Activated naive CD4-positive, alpha-beta T cell (primary cell): ENCODE measurements at places on chromosomes 7 and 10.

DNA sequence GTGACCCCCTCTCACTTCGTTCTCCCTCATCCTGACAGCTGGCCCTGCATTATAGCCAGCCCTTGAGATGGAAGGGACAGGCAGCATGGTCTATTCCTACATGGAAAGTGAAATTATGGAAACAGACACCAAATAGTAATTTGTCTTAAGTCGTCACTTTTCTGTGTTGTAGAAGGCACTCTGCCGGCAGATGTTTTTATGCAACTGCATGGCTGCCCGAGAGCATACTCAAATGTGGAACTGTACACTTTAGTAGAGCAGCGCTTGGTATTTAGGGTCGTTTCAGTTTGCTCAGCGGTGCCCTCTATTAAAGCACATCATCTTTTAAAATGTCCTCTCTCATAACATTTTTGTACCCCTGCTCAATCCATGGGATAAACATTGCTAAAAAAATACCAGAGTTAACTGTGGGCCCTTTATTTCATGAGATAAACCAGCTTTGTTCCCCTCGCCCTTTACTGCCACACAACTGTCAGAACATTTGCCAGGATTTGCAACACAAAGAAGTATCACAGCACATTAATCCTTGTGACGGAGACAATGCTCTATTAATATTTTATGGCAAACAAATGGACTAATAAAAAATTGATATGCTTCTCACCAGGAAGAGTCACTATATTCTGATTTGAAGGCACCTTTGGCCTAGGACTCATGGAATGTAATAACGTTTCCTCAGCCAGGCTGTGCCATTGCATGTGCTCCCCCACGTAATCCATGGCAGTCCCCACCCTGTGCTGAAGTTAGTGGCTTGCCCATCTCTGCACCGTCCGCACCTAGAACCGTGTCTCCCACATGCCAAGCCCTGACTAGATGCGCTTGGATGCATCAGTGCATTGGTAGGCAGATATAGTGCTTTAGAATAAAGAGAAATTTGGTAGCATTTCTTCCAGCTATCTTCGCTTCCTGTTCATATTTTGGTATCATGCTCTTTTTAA lies 221.3 kb downstream of the PAXIP1 start:
- no peak for DNase-seq

- no peak for DNase-seq
Measured at GRCh38 chr7:32117837-32118236, 47.6 kb upstream of the PDE1C start.

- no peak for DNase-seq
Measured at GRCh38 chr7:134695321-134695860, 48.7 kb downstream of the BPGM start.

- no peak for DNase-seq
Measured at GRCh38 chr10:77226452-77226851, 411.2 kb downstream of the KCNMA1 start.

- no peak for DNase-seq
Measured at GRCh38 chr10:27457966-27458365, 46.1 kb upstream of the RAB18 start.
